Fibroblast of upper back skin (primary cell): ENCODE measurements at places on chromosomes 5 and 9.

DNA sequence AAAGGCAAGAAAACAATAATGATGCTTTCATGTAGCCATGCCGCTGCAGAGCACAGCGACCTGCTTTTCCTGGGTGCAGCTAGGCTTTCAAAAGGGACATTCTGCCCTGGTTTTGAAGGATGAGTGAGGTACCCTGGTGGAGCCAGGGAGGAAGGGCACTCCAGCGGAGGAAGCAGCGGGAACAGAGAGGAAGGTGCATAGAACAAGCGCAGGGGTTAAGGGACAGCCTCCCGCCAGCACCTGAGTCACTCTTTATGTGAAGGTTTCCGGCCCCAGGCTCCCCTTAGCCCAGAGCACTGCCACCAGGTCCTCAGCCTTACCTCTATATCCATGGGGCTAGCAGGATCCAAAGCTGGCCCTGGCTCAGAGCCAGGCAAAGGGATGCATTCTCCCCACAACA, 221.1 kb downstream of the CDK5RAP2 start:
- DNase-seq = no peak

DNA sequence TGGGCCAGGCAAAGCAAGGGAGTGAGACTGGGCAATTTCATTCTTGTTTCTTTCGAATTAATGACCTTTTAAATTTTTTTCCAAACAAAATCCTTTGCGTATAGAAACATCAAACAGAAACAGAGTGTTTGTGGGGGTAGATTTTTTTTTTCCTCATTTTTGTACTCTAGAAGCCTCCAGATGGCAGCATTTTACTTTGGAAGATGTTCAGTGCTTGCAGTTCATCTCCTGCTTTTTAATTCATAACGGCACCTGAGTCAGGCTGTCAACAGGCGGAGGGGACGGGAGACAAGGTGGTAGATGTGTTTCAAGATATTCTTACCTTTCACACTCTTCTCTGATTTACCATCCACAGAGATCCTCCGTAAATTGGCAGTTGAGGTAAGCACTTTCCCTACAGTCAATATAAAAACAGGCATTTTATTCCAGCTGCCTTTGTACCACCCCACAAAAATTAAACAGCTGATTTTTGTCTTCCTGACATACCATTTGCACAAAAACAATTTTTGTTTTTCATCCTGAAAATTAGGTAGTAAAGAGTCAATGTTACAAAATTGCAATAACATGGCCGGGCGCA, 99.5 kb upstream of the FBXL17 start:
- peak; percentile 39 for DNase-seq

GRCh38 chr9:96294159-96294545, 7.8 kb downstream of the HSD17B3 start:
- peak; percentile 3 for DNase-seq

DNA sequence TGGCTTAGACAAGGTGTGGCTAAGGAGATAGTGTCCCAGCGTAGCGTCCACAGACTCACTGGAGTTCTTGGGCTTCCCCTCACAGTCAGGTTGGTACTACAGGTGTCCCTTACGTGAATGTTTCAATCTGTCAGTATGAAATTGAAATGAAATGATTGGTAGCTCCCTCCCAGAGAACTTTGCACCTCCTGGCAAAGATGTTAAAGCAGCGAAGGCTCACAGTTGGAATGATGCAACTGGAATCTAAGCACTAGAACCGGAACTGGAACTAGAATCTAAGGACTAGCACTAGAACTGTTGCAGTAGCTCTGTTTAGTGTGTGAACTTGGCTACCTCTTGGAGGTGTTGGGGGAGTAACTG, 1.1 kb downstream of the SLC31A1 start:
- DNase-seq = peak; percentile 18

GRCh38 chr9:35161713-35162604, at the start of gene UNC13B:
UNC13B (plus strand) TSS chr9:35162009; CDS start chr9:35162284, 275 bp downstream.
- DNase-seq = peak; percentile 95

DNA sequence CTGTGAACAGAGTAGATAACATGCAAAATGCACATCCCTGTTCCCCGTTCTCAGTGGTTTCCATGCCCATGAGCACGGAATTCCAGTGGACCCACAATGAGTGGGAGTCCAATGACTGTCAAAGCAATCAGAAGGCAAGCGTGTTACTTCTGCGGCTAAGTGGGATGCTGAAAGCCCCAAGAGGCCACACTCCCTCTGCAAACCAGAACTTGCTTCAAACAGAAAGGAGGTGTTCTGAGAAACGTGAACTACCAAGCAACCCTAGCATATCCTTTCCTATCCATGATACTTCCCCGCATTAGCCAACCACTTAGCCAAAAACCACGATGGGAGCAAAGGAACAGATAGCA, 21.7 kb upstream of the MVB12B start:
- DNase-seq = no peak

- DNase-seq = peak; percentile 31
These were observed 723 bp downstream of the PPP1R26 start for GRCh38 chr9:135480071-135480939.

DNA sequence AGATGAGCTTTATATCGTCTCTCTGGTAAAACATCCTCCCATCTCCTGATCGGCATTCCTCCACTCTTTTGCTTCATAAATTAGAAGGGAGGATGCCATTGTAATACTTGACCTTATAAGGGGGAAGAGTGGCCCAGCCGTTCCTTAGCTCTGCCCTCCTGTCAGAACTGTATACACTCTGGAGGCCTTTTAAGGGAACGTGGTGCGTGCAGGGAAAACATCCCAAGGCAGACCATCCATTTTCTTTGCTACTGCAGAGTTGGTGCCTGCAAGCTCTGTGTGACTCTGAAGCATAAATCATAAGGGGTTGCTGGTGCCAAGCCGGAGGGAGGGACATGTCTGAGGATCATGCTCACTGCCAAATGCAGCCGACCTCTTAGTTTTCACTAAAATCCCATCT, 90.4 kb downstream of the PGM5 start:
- DNase-seq = no peak

- no peak for DNase-seq
These were observed 199.9 kb downstream of the DIRAS2 start for GRCh38 chr9:90442723-90443122.

- peak; percentile 71 for DNase-seq
These were observed 2.2 kb downstream of the RACK1 start for GRCh38 chr5:181241393-181241975.

DNA sequence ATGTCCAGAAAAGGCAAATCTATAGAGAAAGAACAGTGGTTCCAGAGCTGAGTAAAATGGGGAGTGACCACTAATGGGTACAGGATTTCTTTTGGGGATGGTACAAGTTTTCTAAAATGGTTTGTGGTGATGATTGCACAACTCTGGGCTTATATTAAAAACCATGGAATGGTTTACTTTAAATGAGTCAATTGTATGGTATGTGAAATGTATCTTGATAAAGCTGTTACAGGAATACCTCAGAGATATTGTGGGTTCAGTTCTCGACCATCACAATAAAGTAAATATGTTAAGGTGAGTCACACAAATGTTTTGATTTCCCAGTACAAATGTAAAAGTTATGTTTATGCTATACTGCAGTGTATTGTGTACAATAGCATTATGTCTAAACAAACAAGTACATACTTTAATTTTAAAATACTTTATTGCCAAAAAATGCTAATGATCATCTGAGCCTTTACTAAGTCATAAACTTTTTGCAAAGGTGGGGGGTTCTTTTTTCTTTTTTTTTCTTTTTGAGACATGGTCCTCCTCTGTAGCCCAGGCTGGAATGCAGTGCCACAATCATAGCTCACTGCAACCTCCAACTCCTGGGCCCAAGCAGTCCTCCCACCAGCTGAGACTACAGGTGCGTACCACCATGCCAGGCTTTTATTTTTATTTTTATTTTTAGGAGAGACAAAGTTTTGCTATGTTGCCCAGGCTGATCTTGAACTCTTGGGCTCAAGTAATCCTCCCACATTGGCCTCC, 65.9 kb downstream of the SHOC1 start:
- DNase-seq = peak; percentile 95

- no peak for DNase-seq
These were observed 51.0 kb downstream of the KIF4B start for GRCh38 chr5:155064580-155064979.
